ENCODE measurements at places on chromosomes 6 and 20.

GRCh38 chr6:35492974-35493284 lies 4.0 kb downstream of the TEAD3 start:
- DNase-seq, result no peak

DNA sequence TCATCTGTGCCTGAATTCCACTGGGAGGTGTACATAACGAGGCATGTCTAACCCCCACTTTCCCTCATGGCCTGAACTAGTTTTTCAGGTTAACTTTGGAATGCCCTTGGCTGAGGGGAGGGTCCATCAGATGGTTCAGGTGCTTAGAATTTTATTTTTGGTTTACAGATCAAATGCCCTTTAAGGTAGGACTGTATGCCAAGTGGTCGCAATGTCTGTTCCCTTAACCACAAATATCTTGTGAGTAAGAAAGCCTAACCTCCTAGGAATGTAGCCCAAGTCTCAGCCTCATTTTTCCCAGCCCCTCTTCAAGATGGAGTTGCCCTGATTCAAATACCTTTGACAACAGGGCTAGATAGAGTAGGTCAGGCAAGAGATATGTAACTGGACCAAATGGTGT lies 78.4 kb downstream of the RNASET2 start:
- DNase-seq, result no peak

DNA sequence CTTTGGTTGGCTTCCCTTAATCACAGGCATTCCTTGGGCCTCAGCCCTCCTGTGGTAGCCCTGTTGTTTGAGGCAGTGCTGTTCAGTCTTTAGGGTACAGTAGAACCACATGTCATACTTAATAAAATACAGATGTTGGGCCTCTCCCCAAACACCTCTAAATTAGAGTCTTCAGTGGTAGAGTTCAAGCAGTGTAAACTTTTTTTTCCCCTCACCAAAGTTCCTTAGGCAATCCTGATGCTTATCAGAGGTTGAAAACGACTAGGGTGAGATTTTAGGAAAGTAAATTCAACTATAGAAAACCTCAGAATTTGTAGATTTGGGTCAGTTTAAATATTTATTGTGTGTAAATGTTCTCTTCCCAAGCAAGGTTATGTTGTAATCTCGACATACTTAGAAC lies 44.6 kb downstream of the BLTP3A start:
- DNase-seq, result no peak

DNA sequence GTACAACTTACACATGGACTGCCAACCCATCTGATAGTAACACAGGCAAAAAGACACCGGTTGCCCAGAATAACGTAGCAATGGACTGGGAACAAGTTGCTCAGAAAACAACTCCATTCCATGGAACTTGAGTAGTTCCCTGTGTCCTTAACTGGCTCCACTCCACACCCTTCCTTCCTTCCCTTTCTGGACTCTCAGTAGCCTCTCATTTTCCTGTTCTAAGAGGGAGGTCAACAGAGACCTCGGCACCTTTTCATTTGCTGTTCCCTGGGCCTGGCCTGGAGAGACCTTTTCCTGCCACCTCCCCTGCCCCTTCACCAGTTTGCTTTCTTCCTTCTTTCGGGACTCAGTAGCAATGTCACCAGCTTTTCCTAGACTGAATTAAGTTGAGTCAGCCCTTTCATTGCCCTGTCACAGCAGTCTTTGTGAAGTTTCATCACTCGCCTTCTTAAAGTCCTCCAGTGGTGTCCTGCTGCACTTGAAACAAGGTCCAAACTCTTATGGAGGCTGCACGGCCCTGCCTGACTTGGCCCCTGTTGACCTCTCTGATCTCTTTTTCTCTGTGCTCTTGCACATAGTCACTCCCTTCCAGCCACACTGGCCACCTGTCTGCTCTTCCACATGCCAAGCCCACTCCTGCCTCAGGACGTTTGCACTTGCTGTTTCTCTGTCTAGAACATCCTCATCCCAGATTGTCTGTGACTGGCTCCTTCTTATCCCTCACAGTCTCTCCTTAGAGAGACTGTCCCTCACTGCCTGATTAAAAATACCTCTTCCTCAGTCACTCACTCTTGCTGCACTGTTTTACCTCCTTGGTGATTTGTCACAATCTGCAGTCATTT lies 90.8 kb downstream of the KCNB1 start:
- no peak for DNase-seq

DNA sequence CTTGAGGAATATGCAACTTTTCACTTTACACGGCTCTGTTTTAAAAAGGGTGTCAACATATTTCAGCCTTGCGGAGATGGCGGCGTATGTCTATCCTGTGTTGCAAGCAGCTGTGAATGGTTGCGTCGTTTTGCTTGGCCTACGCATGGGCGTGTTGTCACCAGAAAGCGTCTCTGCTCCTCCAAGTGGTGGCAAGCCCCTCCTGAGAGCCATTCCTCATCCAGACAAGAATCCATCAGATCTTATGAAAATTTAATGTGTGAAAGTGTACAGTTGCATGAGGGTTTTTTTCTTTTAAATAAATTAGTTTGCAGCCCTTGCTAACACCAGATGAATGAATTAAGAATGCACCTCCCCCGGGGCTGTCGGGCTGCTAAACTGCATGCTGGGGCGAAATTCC lies 114.4 kb downstream of the PHACTR3 start:
- DNase-seq, result no peak

GRCh38 chr6:12865671-12866181 lies 149.2 kb downstream of the PHACTR1 start:
- DNase-seq, result no peak

DNA sequence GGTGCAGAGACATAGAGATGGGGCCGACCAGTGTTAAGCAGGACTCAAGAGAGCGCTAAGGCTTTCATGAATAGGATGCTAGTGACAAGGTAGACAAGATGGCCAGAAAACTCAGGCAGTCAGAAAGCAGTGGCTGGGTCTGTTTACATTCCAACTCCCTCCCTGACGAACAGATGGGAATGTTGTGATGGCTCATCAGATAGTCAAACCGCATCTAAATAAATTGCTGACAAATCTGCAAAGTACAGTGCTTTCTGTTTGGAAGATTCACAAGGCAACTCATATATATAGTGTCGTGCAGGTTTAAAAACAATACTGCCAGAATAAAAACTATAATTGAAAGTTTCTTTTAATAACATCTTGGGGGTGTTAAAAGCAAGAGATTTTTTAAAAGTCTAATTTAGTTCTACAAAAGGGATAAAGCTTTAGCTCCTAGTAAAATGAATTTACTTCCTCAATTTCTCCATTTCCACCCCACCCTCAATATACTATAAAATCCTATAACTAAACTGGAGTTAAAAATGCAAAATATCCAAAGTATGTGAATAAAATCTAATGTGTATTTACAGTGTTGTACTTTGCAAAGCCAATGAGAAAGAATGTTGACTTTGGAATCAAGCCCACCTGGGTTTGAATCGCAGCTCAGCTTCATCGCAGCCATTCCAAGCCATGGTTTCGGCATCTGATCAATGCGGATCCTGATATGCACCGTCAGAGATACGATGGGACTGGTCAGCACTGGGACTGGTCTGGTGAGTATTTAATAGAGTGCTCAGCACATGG lies 247.3 kb upstream of the PDE10A start:
- no peak for DNase-seq

DNA sequence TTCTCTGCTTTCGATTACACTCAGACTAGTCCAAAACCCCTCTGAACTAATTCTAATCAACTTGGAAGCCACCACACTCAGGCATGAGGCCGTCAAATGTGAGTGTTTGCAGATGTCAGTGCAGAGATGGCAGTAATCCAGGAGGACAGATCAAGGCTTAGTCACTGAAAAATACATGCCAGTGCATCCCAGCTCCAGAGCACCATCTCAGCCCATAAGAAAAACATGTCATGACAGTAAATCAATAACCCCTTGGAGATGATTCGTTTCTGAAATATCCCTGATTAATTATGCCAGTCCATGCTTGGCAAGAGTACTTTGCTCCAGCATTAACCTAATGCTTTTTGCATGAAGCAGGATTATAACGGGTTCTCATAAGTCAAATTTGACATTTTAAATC lies 179.5 kb downstream of the ADAT2 start:
- no peak for DNase-seq

DNA sequence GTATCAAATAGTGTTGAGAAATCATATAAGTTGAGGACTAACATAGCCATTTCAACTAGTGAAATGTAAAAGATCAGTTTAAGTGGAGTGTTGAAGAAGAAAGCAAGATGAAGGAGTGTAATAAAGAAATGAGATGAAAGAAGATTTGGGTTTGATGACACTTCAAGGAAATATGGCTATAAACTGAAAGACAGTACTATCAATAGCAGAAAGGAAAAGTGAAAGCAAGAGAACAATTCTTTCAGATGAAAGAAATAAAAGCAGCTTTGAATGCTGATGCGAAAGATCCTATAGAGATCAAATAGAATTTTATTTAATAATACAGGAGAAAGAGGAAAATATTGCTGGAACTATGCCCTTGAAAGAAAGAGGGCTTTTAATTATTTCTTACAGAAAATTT lies 92.8 kb upstream of the PRSS16 start:
- DNase-seq, result no peak

DNA sequence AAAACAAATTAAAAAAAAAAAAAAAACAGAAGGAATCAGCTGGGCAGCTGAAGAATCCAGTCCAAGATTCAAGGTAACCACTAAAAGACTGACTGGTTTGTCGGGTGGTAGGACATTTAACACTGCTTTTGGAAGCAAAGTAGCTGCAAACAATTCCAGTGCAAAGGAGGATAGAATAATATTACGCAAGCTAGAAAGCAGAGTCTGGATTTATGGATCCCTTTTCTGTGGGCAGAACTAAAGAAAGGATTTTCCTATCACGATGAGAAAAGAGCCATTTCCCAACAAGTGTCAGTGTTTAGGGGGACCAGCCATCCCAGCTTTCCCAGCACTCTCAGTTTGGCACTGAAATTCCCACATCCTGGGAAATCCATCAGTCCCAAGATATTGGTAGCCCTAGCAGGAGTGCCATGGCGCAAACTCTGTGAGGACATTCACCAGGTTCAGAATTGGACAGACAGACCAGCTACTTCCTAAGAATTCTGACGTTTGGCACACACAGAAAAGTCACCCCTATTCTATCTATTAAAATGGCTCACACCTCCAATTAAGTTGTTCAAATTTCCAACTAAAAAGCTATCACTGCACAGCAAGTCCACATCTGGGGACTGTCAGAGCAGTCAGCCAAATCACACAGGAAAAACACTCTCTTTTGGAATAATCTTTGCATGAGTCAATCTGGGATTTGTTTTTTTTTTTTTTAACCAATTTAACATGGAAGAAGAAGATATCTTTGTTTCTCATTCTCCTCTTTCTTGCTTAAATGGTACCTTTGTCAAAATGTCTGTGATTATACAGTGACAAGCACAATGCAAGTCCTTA lies 356.8 kb upstream of the ARID1B start:
- no peak for DNase-seq

- DNase-seq, result peak; percentile 70
These were observed 21.0 kb downstream of the PIGT start for GRCh38 chr20:45436732-45437485.

DNA sequence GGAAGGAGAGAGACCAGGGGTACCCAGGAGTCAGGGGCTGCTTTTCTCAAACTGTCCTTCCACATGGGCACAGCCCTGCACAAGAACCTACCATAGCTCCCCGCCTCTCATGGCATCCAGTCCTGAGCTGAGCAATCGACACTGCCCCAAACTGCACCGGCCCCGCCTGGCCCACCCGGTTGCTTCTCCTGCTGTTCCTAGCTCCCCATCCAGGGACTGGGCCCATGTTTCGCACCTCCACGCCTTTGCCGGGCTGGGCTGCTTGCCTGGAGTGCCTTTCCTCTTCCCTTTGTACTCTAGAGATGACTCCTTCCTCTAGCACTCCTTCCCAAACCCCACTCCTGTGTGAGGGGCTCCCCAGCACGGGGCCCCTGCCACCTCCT lies 123.0 kb downstream of the GRM4 start:
- DNase-seq, result no peak

- DNase-seq, result no peak
These were observed 11.5 kb downstream of the RNF217 start for GRCh38 chr6:124973780-124974179.

DNA sequence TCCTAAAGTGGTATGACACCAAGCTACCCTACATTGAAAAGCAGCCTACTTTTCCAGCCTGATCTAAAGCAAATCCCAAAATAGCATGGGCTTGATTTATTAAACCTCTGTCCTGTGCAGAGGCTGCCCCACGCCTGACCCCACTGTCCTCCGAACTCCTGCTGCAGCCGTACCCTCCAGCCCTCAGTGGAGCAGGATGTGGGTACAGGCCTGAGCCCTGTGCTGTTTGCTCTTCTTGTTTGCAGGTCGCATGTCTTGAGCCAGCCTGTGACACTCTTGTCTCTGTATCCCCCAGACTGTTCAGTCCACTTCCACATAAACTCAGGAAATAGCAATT lies 61.2 kb downstream of the RPP40 start:
- no peak for DNase-seq

- no peak for DNase-seq
These were observed 165.2 kb upstream of the AGPAT4 start for GRCh38 chr6:161439093-161439492.

DNA sequence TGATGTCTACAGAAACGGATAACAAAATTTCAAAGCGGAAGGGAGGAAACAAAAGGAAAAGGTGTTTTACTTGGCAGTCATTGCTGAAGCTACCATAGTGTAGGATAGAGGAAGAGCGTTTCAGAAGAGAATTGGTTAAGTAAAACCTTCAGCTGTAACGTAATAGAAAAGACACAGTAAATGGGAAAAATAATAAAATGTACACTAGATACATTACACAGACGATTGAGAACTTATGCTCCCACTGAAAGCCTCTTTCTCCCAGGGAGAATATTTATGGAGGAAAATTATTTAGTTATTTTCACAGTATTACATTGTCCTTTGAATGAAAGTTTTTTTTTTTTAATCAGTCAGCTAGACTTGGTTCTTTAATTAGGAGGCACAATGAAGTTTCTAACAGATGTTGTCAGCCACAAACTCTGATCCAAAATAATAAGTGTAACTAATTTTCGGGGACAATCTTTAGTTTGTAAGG lies 90.7 kb upstream of the PRDM1 start:
- DNase-seq, result no peak

DNA sequence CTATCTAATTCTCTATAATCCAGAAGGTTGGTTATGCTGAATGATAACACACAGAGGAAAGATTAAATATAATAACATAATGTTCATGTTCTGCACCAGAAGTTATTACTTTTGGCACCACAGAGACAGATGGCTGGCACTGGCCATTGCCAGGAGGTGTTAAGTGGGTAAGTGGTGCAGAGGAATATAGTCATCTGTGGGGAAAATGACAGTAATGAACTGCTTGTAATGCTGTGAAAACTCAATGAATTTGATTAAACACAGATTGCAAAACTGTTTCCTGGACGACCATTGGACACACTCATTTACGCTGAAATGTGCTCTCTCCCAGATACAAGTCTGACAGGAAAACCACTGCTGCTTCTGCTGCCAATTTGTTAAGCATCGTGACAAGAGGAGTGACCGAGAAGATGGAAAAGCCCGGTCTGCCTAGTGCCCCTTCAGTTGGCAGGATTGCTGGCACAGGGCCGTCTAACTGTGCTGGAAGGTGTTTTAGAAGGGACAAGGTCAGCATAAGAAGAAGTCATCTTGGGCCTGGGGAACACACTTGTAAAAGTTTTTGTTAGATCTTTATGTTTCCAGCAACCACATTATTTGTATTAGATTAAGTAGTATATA lies 567.4 kb downstream of the CBLN4 start:
- no peak for DNase-seq

GRCh38 chr6:147651249-147652063 lies 143.0 kb downstream of the SAMD5 start:
- DNase-seq, result no peak

GRCh38 chr6:160128879-160129516 lies 7.4 kb downstream of the SLC22A1 start:
- DNase-seq, result no peak

GRCh38 chr20:23340524-23340923 lies 10.1 kb upstream of the NXT1 start:
- DNase-seq, result no peak

- DNase-seq, result no peak
These were observed 5.5 kb downstream of the CDH4 start for GRCh38 chr20:61257611-61258010.
